ENCODE measurements at places on chromosomes 11 and 22.

DNA sequence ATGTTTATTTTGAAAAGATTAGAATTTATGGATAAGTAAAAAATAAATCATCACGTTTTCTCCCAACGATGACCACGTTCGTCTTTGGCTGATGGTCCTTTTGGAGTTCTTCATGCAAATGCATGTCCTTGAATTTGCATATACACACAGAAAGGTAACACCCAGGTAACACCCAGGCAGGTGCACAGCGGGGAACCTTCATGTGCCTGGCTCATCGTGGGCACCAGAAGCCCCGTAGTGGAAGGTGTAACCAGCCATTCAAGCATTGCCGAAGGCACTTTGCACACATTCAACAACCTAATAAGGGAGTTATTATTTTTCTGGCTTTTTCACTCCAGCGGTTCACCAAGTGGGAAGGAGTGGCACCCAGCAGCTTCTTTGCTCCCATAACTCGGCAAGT lies 404.6 kb downstream of the TBC1D22A start:
- no peak for DNase-seq

DNA sequence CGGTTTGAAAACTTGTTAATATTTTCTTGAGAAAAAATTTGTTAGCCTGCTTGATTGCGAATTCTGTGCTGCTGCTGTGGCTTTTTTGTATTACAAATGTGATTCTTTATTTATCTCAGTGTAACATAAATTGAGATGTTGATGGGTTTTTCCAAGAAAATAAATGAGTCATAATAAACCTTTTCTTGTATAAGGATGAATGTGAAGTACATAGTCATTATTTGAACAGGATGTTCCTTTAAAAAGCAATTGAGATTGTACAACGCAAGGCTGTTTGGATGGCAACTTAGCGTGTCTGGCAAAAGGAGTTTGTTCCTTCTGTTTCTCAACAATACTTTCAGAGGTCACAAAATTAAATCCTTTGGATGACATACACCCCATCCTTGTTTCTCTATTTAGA lies 24.6 kb upstream of the CARD18 start:
- DNase-seq = no peak

DNA sequence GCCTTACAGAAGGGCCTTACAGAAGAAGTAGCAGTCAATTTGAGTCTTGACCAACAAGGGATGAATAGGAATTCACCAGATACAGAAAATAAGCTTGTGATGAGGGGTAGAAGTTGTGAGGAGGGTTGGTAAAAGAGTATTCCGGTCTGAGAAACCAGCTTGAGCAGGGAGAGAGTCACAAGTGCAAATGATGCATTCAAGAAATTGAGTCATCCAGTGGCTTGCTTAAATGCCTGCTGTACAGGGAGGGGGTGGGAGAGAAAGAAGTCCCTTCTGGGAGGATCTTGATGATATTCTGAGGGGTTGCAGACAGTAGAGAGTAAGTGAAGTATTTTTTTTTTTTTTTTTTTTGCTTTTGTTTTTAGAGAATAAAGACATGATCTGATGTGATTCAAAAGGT lies 9.2 kb downstream of the CCKBR start:
- DNase-seq = no peak

GRCh38 chr11:64299847-64300648 lies at the start of gene CATSPERZ:
Gene CATSPERZ (plus strand): TSS chr11:64300358. CDS start chr11:64300411, 53 bp downstream.
- DNase-seq = no peak

GRCh38 chr11:113814181-113814580 lies 34.6 kb downstream of the CLDN25 start:
- DNase-seq = no peak

DNA sequence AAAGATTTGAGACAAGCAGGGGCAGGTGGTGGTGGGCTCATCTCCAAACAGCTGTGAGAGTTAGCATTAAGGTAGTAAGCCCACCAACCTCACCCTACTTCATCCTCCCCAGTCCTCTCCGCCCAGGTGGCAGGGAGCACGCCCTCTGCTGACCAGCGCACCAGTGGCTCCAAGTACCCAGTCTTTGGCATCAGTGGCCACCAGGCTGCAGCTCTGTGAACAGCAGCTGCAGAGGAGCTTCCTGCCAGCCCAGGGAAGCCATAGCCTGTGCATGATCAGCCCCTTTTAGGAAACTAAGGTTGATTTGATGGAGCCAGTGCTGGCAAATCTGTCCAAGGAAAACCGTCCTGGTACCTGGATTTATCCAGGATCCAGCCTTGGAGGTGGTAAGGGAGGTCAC lies 21.7 kb downstream of the CAVIN3 start:
- DNase-seq = peak; percentile 42

DNA sequence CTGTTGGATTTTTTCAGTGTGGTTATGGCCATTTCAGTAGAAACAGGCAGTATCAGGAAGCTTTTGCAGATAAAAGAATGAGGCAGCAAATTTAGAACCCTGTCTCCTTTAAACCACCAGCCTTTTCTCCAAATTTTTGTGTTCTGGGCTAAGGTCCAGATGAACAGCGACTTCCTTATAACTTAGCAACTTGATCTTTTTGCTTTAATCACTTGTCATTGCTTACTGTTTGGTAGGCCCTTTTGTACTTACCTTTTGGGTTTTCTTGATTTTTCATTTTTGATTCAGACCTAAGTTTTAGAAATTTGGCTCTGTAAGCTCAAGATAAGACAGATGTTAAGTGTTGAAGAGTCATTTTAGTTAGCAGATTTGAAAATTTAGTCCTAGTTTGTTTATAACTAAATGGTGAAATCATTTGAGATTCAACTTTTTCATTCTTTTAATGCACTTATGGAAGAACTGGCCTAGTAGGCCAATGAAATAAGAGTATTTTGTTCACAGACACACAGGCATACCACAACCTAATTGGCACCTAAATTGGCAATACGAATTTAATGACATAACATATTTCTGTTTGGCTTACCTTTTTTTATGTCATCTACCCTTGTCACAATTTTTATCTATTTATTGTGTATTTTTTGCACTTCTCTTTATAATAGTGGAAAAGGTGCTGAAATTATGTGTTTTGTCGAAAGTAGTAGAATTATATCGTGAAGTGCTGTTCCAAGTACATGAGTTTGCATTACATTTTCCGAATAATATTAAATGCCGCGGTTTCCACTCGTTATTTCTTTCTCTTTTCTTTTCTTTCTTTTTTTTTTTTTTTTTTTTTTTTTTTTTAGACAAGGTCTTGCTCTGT lies 2.1 kb downstream of the RTN3 start:
- DNase-seq = no peak

DNA sequence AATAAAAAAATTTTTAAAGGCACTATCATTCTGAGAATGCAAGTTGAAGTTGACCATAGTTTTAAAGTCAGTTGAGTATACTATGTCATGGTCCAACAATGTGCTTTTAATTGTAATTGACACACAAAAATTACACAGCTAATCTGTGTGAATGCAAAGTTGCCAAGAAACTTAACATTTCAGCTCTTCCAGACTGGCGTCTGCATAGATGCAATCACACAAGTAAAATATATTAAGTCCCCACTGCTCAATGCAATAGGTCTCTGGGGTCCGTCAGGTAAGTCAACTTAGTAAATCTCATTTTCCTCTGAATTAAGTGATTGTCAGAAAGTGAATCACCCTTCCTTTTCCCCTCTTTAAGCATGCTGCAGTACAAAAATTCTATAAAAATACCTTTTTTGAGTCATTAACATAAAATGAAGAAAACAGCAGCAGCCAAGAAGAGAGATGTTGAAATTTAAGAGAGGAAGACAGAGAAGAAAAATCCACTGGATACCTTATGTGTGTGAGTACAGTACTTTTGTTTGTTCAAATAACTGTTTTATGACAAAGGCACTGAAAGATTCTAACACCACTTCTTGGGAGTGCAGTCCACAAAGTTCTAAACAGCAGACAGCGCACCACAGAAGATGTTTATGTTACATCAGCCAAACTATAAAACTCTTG lies 5.1 kb downstream of the FZD4 start:
- no peak for DNase-seq
